ENCODE measurements at places on chromosomes 6 and 20. TPM values are rescaled to one million over a fixed set of nuclear protein-coding genes. Genes with fewer than 3 reads are reported as not detected.
A peak's percentile ranks its signal among the peaks of the same experiment; 100 is the strongest.

Gene SIRPB1
- 3.9 TPM for total RNA-seq

DNA sequence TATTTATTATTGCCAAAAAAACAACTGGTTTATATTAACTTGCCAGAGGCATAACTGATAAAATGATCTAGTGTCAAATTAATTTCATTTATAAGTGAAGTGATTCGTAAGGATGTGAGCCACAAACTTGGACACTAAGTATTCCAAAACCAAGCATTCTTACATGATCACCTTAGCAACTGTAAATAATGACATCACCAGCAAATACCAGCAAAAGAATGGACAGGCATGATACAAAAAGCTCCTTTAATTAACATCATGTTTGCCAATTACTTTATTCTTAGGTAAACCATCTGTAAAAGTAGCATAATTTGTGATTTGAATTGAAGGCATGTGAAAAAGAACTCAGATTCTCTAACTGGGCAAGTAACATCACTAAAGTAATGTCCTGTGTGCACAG lies 17.2 kb upstream of the FNDC1 start:
- H3K27me3 ChIP-seq, result no peaks in the 10 kb centered on the region
- H3K4me3 ChIP-seq, result no peak overlapping the region
- H3K4me1 ChIP-seq, result no peaks in the 10 kb centered on the region
- H3K36me3 ChIP-seq, result no peaks in the 10 kb centered on the region

- no peak overlapping the region for H3K4me3 ChIP-seq
- no peak overlapping the region for H3K27ac ChIP-seq
- H3K4me1 ChIP-seq, result no peaks in the 10 kb centered on the region
- H3K27me3 ChIP-seq, result no peaks in the 10 kb centered on the region
- no peaks in the 10 kb centered on the region for H3K36me3 ChIP-seq
- DNase-seq, result no peak
These were observed 850.1 kb downstream of the TBC1D32 start for GRCh38 chr6:120484146-120484545.

DNA sequence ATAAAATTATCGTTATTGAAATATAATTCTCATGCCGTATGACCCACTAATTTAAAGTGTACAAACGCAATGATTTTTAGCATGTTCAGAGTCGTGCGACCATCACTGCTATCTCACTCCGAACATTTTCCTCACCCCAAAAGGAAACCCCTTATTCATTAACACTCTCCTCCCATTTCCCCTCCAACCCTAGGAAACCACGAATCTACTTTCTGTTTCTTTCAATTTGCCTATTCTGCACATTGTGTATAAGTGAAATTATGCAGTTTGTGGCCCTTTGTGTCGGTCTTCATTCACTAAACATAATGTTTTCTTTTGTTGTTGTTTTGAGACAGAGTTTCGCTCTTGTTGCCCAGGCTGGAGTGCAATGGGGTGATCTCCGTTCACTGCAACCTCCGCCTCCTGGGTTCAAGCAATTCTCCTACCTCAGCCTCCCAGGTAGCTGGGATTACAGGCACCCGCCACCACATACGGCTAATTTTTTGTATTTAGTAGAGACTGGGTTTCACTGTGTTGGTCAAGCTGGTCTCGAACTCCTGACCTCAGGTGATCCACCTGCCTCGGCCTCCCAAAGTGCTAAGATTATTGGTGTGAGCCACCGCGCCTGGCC lies 99.7 kb upstream of the ZNF217 start:
- H3K4me1 ChIP-seq, result no peaks in the 10 kb centered on the region
- no peaks in the 10 kb centered on the region for H3K27me3 ChIP-seq
- no peak overlapping the region for H3K4me3 ChIP-seq
- H3K27ac ChIP-seq, result no peak overlapping the region
- DNase-seq, result no peak
- H3K36me3 ChIP-seq, result no peaks in the 10 kb centered on the region

GRCh38 chr6:144955859-144956258 lies 670.7 kb downstream of the UTRN start:
- no peak overlapping the region for H3K27ac ChIP-seq
- H3K4me1 ChIP-seq, result no peaks in the 10 kb centered on the region
- no peaks in the 10 kb centered on the region for H3K27me3 ChIP-seq
- H3K4me3 ChIP-seq, result no peak overlapping the region

DNA sequence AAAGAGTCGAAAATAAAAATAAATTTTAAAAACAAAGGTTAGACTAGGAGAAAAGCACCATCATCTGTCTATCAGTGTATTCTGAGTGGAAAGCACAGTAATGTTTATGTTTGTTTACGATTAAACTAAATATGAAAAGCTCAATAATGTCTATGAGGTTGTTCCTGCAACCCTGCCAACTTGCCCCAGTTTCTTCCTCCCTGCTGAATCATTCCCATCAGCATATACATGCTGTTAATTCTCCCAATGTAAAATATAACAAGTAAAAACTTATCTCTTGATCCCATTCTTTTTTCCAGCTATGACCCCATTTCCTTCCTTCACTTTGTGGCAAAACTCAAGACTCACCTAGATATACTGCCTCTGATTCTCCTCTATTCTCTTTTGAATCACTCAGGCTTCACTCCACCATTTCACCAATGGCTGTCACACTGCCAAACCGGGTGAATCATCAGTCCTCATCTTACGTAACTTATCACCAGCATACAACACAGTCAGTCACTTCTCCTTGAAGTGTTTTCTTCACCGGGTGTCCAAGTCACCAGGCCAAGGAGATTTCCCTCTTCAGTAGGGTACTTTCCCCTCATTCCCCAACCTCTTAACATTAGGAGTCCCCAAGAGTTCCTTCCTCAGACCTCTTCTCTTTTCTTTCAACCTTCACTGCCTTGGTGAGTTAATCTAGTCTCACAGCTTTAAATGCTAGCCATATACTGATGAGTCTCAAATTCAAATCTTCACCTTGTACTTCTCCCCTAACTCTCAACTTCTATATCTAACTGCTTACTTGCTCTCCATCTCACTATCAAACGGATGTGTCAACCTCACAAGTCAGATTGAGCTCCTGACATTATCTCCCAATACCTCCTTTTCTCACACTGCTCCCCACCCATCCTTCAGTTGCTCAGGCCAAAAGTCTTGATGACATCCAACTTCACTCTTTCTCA lies 6.2 kb downstream of the TMEM242 start:
- no peak overlapping the region for H3K4me3 ChIP-seq
- H3K27me3 ChIP-seq, result no peaks in the 10 kb centered on the region
- peak; percentile 37 for DNase-seq
- no peak overlapping the region for H3K27ac ChIP-seq
- no peaks in the 10 kb centered on the region for H3K4me1 ChIP-seq
- H3K36me3 ChIP-seq, result no peaks in the 10 kb centered on the region

- no peaks in the 10 kb centered on the region for H3K27me3 ChIP-seq
- no peaks in the 10 kb centered on the region for H3K36me3 ChIP-seq
- no peak for DNase-seq
- no peaks in the 10 kb centered on the region for H3K4me1 ChIP-seq
These were observed 21.7 kb downstream of the RPRD1B start for GRCh38 chr20:38055294-38055693.
